ENCODE measurements at places on chromosomes 6 and 20.

DNA sequence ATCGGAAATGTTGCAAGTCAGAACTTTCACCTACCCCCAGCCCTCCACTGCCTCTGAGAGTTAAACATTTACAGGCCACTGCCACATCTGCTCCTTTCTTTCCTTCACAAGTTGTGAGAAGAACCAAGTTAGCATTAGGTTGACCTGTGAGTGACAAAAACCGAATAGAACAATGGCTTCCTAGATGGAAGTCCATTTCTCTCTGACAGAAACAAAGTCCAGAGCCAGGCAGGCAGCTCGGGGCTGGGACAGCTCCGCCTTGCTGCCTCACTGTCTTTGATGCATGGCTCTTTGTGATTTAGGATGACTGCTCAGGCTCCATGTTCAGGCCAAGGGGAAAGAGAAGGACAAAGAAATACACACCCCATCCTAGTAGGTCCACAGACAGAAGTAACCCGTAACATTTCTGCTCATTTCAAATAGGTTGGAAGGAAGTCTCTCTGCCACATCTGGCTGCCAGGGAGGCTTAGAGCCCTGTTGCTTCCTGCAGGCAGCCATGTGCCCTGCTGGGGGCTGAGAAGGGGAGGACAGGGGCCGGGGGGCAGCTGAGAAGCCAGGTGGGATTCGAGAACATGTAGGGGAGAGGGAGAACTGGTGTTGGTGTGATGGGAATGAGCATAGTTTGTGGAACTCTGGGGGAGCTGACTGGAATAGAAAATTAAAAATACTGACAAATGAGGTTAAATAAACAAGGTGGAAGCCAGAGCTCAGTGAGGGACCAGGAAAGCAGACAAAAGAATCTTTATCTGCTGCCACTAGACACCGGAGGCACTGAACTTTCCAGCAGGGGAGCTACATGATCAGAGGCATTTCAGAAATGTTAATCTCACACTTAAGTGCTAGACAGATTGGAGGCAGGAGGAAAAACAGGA lies 19.5 kb upstream of the IER3 start:
- no peak for DNase-seq

DNA sequence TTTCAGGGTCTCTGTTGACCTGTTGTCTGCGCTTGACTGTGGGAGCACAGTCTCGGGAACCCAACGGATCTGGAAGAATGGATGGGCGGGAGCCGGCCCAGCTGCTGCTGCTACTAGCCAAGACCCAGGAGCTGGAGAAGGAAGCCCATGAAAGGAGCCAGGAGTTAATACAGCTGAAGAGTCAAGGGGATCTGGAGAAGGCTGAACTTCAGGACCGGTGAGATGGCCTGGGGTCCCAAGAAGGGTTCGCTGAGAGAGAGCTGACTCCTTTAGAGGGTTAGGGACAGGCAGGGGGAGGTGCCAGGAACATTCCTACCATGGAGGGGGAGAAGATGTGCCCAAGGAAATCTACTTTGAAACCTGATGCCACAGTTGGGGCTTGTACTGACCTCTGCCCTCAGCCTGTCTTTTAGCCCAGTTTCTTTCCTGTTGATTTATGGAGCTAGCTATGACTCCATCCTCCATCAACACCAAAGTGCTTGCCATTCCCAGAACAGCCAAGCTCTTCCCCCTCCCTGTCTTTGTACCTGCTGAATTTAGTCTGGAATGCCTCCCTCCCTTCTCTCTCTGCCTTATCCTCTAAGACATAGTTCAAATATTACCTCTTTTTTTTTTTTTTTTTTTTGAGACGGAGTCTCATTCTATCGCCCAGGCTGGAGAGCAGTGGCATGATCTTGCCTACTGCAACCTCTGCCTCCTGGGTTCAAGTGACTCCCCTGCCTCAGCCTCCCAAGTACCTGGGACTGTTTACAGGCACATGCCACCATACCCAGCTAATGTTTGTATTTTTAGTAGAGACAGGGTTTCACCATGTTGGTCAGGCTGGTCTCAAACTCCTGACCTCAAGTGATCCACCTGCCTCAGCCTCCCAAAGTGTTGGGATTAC lies 12.2 kb downstream of the CEP250 start:
- no peak for DNase-seq

- DNase-seq: peak; percentile 39
Measured at GRCh38 chr20:32031007-32031958, 20.8 kb upstream of the HCK start.

GRCh38 chr20:62768551-62769287 lies 27.6 kb upstream of the MRGBP start:
- no peak for DNase-seq

DNA sequence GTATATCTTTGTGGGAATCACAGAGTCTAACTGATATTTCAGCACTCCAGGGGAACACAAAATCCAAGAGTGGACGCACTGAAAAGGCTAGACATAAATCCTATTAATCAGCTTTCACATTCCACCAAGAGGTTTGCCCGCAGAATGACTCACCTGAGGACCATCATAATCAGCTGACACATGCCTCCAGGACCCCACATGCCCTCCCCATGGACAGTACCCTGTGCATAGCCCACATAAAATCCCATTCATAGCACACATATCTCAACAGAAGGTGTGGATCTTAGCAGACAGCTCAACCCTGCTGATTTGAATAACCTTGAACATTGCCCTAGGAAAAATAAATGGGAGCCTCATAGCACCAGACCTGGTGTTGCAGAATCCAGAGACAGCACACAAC lies 246.8 kb upstream of the TENT5A start:
- no peak for DNase-seq
